Hippocampal formation (tissue), 2 donors: ENCODE measurements at places on chromosomes 11 and 22.

DNA sequence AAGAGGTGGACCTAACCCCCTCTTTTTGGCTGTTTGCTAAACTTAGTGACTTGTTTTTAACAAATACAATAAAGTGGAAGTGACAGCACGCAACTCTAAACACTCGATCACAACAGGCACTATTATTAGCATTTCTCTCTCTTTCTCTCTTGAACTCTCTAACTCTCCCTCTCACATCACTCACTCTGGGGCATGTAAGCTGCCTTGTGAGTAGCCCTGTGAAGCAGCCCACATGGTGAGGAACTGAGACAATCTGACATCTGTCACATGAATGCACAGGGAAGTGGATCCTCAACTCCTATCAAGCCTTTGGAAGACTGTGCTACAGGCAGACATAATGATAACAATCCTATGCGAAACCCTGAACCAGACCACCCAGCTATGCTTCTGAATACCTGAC, 609.0 kb upstream of the CNTN5 start:
- DNase-seq: no peak

GRCh38 chr11:99554232-99554903, 533.6 kb downstream of the CNTN5 start:
- no peak for DNase-seq

GRCh38 chr11:126808836-126809235, 191.7 kb downstream of the KIRREL3 start:
- peak; percentile 44 for DNase-seq

- peak; percentile 58 for DNase-seq
Measured at GRCh38 chr22:24247564-24248344, 2.9 kb upstream of the GGT5 start.

GRCh38 chr11:58919980-58920379, 19.3 kb upstream of the GLYATL1 start:
- DNase-seq: no peak

GRCh38 chr11:63866211-63866610, 27.3 kb downstream of the MARK2 start:
- no peak for DNase-seq

DNA sequence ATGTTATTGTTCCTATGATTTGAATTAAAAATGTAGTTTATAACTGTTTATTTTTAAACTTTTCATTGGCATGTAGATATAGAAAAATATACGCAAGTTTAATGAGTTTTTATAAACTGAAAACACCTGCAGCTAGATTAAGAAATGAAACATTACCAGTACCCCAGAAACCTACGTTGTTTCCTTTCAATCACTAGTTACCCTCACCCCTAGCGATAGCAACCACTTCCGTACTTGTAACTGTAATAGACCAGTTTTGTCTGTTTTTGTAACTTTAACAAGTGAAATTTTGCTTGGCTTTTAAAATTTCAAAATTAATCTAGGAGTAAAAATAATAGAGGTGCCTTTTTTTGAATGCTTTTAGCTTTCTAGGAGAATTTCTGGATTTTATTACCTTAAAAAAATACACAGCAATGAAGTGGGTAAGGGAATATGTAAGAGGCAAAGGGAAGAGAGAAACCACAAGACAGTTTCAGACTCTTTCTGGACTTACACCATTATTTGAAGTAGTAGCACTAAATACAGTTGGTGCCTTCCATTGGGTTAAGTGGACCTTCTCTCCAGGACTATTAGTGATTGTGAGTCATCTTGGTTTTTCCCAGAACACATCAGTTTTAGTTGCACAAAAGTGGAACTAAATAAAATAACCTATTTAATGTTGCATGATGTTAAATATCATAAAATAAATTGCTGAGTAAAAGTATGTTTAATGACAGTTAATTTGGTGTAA, 18.7 kb upstream of the NAT10 start:
- DNase-seq: no peak

DNA sequence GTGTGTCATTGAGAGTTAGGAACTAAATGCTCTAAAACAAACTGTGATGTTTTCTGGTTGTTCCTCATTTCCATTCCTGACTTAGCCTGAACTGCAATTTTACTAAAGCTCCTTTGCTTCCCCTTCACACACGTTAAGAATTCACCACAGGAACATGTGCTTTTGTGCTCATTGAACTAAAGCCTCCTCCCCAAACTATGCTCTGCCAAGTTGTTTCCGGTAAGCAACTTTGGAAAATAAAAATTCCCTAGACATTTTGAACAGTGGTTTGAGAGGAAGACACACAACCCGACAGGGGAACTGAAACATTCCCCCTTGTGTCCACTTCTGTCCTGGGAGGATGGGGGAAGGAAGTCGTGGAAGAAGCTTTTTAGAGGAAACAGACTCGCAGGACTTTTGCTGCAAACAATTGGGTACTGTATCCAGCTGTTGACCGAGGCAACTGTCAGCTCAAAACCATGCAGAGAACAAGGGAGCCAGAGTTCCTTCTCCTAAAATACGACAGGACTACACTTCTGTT, 66.9 kb downstream of the GAB2 start:
- peak; percentile 90 for DNase-seq
